Lung (tissue), 17 donors: ENCODE measurements at places on chromosomes 1 and 21. TPM values are rescaled to one million over a fixed set of nuclear protein-coding genes. Genes with fewer than 3 reads are reported as not detected.

Gene ERG
- total RNA-seq = 30.3 TPM

- H3K36me3 ChIP-seq = no peaks in the 10 kb centered on the region
- H3K27ac ChIP-seq = no peak overlapping the region
- no peaks in the 10 kb centered on the region for H3K4me1 ChIP-seq
- no peak for DNase-seq
- H3K4me3 ChIP-seq = no peak overlapping the region
- H3K27me3 ChIP-seq = peaks cover 4% of the 10 kb centered on the region
Measured at GRCh38 chr1:146029117-146029516, 7.6 kb upstream of the HJV start.

GRCh38 chr1:232894436-232894835, 56.0 kb upstream of the NTPCR start:
- H3K4me1 ChIP-seq = no peaks in the 10 kb centered on the region
- no peak overlapping the region for H3K27ac ChIP-seq
- no peak overlapping the region for H3K4me3 ChIP-seq

Gene OTUD7B
- total RNA-seq = 28.3 TPM

GRCh38 chr1:211633524-211633846, 41.9 kb downstream of the NEK2 start:
- H3K27me3 ChIP-seq = no peaks in the 10 kb centered on the region
- no peak overlapping the region for H3K27ac ChIP-seq
- H3K36me3 ChIP-seq = no peaks in the 10 kb centered on the region

- H3K4me3 ChIP-seq = no peak overlapping the region
- no peaks in the 10 kb centered on the region for H3K4me1 ChIP-seq
- no peaks in the 10 kb centered on the region for H3K27me3 ChIP-seq
Measured at GRCh38 chr1:60596791-60597750, 485.3 kb upstream of the NFIA start.

DNA sequence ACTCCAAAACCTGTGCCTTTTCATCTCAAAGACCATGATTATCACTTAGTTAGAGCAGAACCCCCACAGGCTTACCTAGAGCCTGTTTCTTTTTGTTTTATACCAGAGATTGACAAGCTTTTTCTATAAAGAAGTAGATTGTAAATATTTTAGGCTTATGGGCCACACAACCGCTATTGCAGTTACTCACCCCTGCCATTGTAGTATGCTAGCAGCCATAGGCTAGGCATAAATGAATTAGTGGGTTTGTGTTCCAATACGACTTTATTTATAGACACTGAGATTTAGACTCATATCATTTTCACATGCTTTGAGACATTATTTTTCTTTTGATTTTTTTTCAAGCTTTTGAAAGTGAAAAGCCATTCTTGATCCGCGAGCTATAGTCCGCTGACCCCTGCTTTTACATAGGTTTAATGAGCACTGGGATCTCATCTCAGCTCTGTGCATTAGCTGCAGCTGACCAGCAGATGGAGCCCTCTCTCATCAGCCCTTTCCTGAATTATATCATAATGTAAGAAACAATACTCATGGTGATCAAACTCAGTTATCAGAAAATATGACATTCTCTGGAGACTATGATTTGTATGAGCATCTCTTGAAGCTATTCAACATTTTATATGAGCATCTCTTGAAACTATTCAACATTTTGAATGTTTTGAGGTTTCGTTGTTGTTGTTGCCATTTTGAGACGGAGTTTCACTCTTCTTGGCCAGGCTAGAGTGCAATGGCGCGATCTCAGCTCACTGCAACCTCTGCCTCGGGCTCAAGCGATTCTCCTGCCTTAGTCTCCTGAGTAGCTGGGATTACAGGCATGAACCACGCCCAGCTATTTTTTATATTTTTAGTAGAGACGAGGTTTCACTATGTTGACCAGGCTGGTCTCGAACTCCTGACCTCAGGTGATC, 111.9 kb upstream of the L1TD1 start:
- peaks cover 3% of the 10 kb centered on the region for H3K36me3 ChIP-seq
- peak; percentile 33 for DNase-seq
- H3K4me3 ChIP-seq = no peak overlapping the region
- H3K4me1 ChIP-seq = no peaks in the 10 kb centered on the region
- no peaks in the 10 kb centered on the region for H3K27me3 ChIP-seq

DNA sequence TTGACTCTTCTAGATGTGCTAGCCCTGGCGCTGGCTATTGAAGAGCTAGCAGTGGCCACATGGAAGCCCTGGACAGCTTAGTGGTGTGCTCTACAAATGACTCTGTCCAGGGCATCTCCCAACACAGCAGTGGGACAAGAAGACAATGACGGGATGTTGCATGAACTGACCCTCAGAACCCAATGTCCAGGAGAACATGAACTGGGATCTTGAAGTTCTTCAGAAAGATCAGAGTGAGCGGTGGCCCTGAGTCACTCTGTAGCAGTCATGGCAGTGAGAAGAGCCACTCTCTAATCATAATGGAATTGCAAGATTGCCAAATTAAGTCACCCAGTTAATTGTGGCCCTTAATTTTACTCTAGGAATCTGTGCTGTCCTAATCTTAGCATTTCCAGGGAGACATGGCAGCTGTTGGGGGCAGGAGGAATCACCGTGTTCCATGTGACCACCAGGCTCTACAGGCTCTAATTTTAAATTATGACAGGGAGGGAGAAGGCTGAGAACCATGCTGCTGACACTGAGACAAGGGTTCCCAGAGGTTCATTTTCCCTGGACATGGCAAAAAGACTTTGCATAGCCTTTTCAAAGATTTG, 10.2 kb upstream of the OBSCN start:
- no peaks in the 10 kb centered on the region for H3K36me3 ChIP-seq
- no peaks in the 10 kb centered on the region for H3K4me1 ChIP-seq
- H3K27me3 ChIP-seq = no peaks in the 10 kb centered on the region
- no peak overlapping the region for H3K4me3 ChIP-seq

Gene RNU1-4
- total RNA-seq = under 0.01 TPM

- no peak for DNase-seq
- H3K4me1 ChIP-seq = peaks cover 25% of the 10 kb centered on the region
- no peak overlapping the region for H3K4me3 ChIP-seq
- no peak overlapping the region for H3K27ac ChIP-seq
- peaks cover 41% of the 10 kb centered on the region for H3K36me3 ChIP-seq
- H3K27me3 ChIP-seq = no peaks in the 10 kb centered on the region
Measured at GRCh38 chr1:201782353-201782752, 46.6 kb upstream of the IPO9 start.

GRCh38 chr1:33713058-33713877, 150.6 kb upstream of the HMGB4 start:
- no peaks in the 10 kb centered on the region for H3K4me1 ChIP-seq
- H3K4me3 ChIP-seq = no peak overlapping the region
- no peaks in the 10 kb centered on the region for H3K36me3 ChIP-seq
- no peak overlapping the region for H3K27ac ChIP-seq

DNA sequence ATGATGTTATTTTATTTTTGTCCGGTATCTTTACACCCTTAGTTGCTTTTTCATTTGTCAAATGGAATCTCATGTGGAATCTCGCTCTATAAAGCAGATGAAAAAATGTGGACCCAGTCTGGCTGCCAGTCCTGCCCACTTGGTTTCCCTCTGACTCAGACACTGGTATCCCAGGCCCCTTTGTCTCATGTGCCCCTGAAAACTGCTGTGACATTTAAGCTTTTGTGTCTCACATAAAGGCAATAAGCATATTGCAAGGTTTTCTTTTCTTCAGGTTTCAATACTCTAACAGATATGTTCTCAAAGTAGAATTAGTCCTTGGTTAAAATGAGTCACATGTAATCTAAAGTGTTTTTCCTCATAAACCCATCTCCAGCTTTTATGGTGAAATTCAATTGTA, 183.3 kb downstream of the ST6GALNAC3 start:
- no peak overlapping the region for H3K4me3 ChIP-seq
- no peaks in the 10 kb centered on the region for H3K36me3 ChIP-seq
- peaks cover 17% of the 10 kb centered on the region for H3K4me1 ChIP-seq
- H3K27ac ChIP-seq = no peak overlapping the region
- H3K27me3 ChIP-seq = no peaks in the 10 kb centered on the region

- H3K27me3 ChIP-seq = no peaks in the 10 kb centered on the region
- peaks cover 8% of the 10 kb centered on the region for H3K4me1 ChIP-seq
- no peak overlapping the region for H3K4me3 ChIP-seq
- H3K36me3 ChIP-seq = no peaks in the 10 kb centered on the region
- no peak for DNase-seq
Measured at GRCh38 chr1:154420961-154421924, 16.1 kb downstream of the IL6R start.

- no peaks in the 10 kb centered on the region for H3K36me3 ChIP-seq
- no peak for DNase-seq
- no peak overlapping the region for H3K4me3 ChIP-seq
- H3K27me3 ChIP-seq = no peaks in the 10 kb centered on the region
- no peak overlapping the region for H3K27ac ChIP-seq
Measured at GRCh38 chr1:29547300-29547699, 311.0 kb downstream of the PTPRU start.

DNA sequence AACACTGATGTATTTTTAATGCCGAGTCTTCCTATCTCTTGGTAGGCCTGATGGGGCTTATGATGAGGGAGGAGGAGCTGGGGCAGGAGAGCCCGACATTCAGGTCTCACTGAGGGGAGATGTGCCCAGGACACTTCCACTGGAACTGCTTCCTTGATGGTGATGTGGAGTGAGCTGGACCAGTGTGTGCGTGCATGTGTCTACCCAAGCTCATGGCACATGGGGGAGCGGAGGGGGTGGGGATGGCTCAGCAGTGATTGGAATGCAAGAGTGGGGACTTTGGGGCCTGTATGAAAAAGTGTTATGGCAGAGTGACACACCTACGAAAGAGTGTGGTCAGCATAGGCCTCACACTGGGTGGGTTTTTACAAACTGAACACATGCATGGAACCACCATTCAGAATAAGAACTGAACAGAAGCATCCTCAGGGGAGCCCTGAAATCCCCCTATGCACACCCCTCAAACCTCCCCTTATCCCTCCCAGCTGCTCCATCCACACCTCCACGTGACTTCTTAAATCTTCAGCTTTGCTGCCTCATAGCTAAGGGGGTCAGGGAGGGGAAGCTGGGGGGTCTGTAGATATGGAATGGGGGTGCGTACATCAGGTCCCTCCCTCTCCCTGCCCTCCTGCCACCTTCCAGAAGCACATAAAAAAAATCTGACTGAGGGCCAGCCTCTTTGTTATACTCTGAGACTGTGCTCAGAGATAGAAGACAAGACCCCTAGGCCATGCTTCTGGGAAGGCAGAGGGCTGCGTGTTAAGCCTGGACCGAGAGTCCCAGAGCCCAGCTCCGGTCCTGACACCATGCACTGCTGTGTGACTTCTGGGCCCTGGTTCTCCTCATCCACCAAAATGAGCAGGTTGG, 11.6 kb downstream of the IL6R start:
- H3K36me3 ChIP-seq = no peaks in the 10 kb centered on the region
- DNase-seq = no peak
- no peaks in the 10 kb centered on the region for H3K27me3 ChIP-seq
- peaks cover 17% of the 10 kb centered on the region for H3K4me1 ChIP-seq
- H3K4me3 ChIP-seq = no peak overlapping the region

GRCh38 chr1:11690397-11691301, 861 bp upstream of the DRAXIN start:
- peaks cover 8% of the 10 kb centered on the region for H3K27me3 ChIP-seq
- no peak overlapping the region for H3K4me3 ChIP-seq
- H3K27ac ChIP-seq = no peak overlapping the region
- H3K4me1 ChIP-seq = peaks cover 7% of the 10 kb centered on the region
- DNase-seq = peak; percentile 87
- no peaks in the 10 kb centered on the region for H3K36me3 ChIP-seq

Gene ELAPOR1
- total RNA-seq = 25.0 TPM

GRCh38 chr21:36171336-36171735, 14.7 kb downstream of the DOP1B start:
- H3K36me3 ChIP-seq = peaks cover 10% of the 10 kb centered on the region
- H3K4me3 ChIP-seq = no peak overlapping the region
- H3K4me1 ChIP-seq = peaks cover 3% of the 10 kb centered on the region
- no peaks in the 10 kb centered on the region for H3K27me3 ChIP-seq
- H3K27ac ChIP-seq = no peak overlapping the region
- DNase-seq = no peak

Gene PODN
- 12.9 TPM for total RNA-seq

GRCh38 chr21:43903451-43904091, 38.5 kb downstream of the AGPAT3 start:
- H3K27me3 ChIP-seq = no peaks in the 10 kb centered on the region
- H3K4me3 ChIP-seq = no peak overlapping the region

Gene NGF
- total RNA-seq = 0.40 TPM

DNA sequence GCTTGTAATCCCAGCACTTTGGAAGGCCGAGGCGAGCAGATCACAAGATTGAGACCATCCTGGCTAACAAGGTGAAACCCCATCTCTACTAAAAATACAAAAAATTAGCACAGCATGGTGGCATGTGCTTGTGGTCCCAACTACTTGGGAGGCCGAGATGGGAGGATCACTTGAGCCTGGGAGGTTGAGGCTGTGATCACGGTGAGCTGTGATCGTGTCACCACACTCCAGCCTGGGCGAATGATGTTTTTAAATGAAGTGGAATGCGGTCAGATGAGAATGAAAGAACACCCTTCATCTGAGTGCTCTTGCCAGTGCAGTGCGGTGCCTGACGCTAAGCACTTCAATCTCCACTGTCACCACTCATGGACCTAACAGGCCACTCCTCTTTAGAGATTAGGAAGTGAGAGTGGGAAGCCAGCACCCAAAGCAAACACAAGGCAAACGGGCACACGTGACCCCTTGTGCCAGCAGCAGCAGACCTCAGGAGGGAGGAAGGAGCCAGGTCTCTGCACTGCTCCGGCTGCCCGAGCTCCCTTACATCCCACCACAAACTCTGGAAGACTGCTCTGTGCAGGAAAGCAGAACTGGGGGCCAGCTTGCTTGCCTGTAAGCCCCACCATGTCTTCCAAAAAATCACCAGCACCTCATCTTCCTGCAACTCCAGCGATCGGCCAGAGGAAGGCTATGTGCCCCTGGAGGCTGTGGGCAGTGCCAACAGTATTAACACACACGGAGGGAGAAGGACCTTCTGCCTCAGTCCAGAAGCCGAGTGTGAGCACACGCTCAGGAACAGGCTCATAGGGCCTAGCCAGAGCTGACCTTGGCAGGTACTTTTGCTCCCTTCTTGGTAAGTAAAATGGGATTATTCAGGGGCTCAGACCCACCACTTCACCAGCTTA, 9.7 kb downstream of the CTNNBIP1 start:
- peak overlapping the region; percentile 92 for H3K27ac ChIP-seq
- no peaks in the 10 kb centered on the region for H3K36me3 ChIP-seq
- peak; percentile 74 for DNase-seq
- H3K4me1 ChIP-seq = peaks cover 25% of the 10 kb centered on the region

- no peaks in the 10 kb centered on the region for H3K27me3 ChIP-seq
- H3K4me3 ChIP-seq = no peak overlapping the region
- H3K36me3 ChIP-seq = no peaks in the 10 kb centered on the region
Measured at GRCh38 chr1:45410850-45411509, 70.7 kb upstream of the MUTYH start.

Gene TFF3
- 37.8 TPM for total RNA-seq

DNA sequence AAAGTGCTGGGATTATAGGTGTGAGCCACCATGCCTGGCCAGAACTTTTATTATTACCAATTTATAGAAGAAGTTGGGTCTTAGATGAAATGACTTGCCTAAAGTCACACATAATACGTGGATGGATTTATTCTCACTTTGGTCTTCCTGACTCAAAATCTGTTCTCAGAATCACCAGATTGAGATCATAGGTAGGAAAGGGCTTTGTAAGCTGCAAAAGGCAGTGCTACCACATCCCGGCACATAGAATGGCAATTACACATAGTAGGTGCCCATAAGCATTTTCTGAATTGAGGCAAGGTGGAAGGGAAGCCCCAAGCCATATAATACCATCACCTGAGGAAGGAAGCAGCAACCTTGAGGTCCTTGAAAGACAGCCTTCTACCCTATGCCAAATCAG, 8.2 kb upstream of the CAPZB start:
- H3K36me3 ChIP-seq = no peaks in the 10 kb centered on the region
- no peak overlapping the region for H3K4me3 ChIP-seq
- no peak for DNase-seq
